ENCODE measurements at places on chromosomes 4 and X. TPM values are rescaled to one million over a fixed set of nuclear protein-coding genes. Genes with fewer than 3 reads are reported as not detected.
A peak's percentile ranks its signal among the peaks of the same experiment; 100 is the strongest.

The AMTN gene
- not detected for total RNA-seq

DNA sequence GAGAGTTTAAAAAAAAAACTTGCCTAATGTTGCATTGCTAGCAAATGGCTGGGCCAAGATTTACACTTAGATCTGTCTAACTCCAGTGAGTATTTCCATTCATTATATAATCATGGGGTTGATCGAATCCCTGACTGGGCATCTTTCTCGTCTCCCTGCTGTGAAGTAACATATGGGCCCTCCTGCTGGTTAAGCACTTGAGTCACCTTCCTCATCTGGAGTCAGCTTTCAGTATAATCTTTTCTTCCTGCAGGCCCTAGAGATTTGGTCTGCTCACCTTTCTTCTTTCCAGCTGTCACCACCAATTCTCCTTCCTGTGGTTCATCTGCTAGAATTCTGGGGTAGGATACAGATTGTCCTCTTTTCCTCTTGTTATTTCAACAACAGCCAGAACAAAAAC is 41.6 kb downstream of the TIGD2 start:
- H3K27me3 ChIP-seq, result no peaks in the 10 kb centered on the region
- H3K36me3 ChIP-seq, result no peaks in the 10 kb centered on the region
- H3K4me3 ChIP-seq, result no peak overlapping the region
- H3K27ac ChIP-seq, result no peak overlapping the region
- DNase-seq, result no peak
- no peaks in the 10 kb centered on the region for H3K4me1 ChIP-seq

The RTL5 gene
- 2.4 TPM for total RNA-seq

GRCh38 chr4:43233321-43233720 is 340.8 kb downstream of the GRXCR1 start:
- H3K36me3 ChIP-seq, result no peaks in the 10 kb centered on the region
- H3K4me3 ChIP-seq, result no peak overlapping the region
- H3K27ac ChIP-seq, result no peak overlapping the region
- no peak for DNase-seq
- H3K27me3 ChIP-seq, result no peaks in the 10 kb centered on the region

The STIM2 gene
- 30.3 TPM for total RNA-seq

- peak within 1 kb of the TSS; percentile 29 for H3K4me3 ChIP-seq
- no peaks in the 10 kb centered on the region for H3K4me1 ChIP-seq
- no peak for DNase-seq
- no peaks in the 10 kb centered on the region for H3K36me3 ChIP-seq
Observed at GRCh38 chr4:38804654-38805295, at the start of gene TLR1. TSS of gene TLR1 (minus strand) at chr4:38804791. CDS start at chr4:38798831, 5,960 bp downstream.

DNA sequence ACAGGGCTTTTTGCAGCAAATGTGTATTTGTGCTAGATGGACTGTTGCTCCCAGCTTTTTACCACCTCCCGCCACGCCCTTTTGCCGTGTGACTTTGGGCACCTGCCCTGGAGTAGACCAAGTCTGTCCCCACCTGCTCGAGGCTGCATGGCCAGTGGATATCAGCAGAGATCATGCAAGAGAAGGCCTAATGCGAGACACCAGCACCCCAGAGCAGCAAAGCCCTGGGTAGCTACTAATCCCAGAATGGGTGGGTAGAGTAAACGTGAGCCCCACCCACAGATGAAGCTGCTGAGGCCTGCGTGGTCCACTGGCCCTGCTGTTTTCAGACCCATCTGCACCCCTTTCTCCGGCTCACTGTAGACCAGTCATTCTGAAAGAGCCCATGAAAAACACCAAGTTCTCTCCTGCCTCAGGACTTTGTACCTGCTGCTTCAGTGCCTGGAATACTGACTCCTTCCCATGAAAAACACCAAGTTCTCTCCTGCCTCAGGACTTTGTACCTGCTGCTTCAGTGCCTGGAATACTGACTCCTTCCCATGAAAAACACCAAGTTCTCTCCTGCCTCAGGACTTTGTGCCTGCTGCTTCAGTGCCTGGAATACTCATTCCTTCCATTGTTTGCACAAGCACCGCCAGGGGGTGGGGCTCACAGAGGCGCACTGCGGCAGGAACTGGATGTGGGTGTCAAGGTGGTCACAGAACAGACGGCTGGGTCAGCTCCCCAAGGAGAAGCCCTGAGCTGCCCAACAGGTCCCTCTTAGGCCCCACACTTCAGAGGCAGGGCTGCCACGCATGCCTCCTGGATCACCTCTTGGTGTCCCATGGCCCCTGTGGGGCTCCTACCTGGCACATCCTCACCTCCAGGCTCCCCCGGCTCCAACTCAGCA is 5.1 kb upstream of the TNIP2 start:
- H3K36me3 ChIP-seq, result no peaks in the 10 kb centered on the region
- no peaks in the 10 kb centered on the region for H3K27me3 ChIP-seq
- H3K4me3 ChIP-seq, result no peak overlapping the region
- H3K27ac ChIP-seq, result no peak overlapping the region
- H3K4me1 ChIP-seq, result no peaks in the 10 kb centered on the region
- no peak for DNase-seq

The SH3RF1 gene
- total RNA-seq, result 14.6 TPM

- no peaks in the 10 kb centered on the region for H3K27me3 ChIP-seq
- no peak overlapping the region for H3K4me3 ChIP-seq
- DNase-seq, result no peak
- no peaks in the 10 kb centered on the region for H3K36me3 ChIP-seq
- no peak overlapping the region for H3K27ac ChIP-seq
Observed at GRCh38 chrX:19705196-19705769, 182.1 kb downstream of the SH3KBP1 start.

The ZNF280C gene
- total RNA-seq, result 8.6 TPM

The TLL1 gene
- 16.6 TPM for total RNA-seq

DNA sequence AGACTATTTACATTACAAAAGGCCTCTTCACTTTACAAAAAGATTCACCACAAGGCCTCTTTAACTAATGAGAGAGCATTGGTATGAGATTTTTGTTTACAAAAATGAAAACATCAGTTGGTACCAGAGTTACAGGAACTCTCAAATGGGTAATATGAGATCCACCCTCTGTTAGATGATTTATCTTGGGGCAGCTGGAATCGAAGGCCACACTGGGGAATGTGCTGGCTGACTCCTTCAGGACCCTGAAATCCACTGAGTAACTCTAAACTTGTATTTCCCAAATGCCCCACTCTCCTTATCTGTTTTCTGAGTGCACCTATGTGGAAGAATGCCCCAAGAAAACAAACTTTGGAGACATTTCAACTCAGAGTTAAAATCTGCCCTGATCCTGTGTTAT is 232.9 kb upstream of the F9 start:
- DNase-seq, result no peak
- H3K27ac ChIP-seq, result no peak overlapping the region
- H3K4me3 ChIP-seq, result no peak overlapping the region
- H3K36me3 ChIP-seq, result no peaks in the 10 kb centered on the region
- no peaks in the 10 kb centered on the region for H3K27me3 ChIP-seq

- peak overlapping the region; percentile 61 for H3K4me3 ChIP-seq
- H3K4me1 ChIP-seq, result no peaks in the 10 kb centered on the region
- H3K27ac ChIP-seq, result peak overlapping the region; percentile 68
- no peaks in the 10 kb centered on the region for H3K36me3 ChIP-seq
- no peaks in the 10 kb centered on the region for H3K27me3 ChIP-seq
- peak; percentile 13 for DNase-seq
Observed at GRCh38 chr4:182144626-182145333, 98.4 kb upstream of the TENM3 start.

GRCh38 chr4:96736352-96736889 is 896.5 kb downstream of the PDHA2 start:
- no peak for DNase-seq
- no peak overlapping the region for H3K4me3 ChIP-seq
- no peaks in the 10 kb centered on the region for H3K36me3 ChIP-seq
- no peaks in the 10 kb centered on the region for H3K27me3 ChIP-seq

The PDK3 gene
- 9.5 TPM for total RNA-seq

DNA sequence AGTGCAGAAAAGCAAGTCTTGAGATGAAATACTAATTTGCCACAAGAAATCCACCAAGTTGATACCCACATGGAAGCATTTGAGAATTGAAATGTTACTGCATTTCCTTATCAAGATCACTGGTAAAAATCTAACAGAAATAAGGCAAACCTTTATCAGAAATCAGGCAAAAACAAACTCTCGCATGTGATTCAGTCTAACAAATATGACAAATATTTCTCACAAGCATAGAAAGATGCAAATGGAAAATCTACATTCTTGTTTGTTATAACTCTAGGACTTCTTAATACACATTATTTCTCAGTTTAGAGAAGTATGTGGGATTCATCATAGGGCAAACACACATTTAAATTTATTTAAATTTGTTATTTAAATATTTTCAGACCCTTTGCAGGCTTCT is 52.9 kb downstream of the TXK start:
- no peak for DNase-seq
- no peaks in the 10 kb centered on the region for H3K4me1 ChIP-seq

GRCh38 chr4:56469489-56470210 is 2.2 kb downstream of the SRP72 start:
- no peaks in the 10 kb centered on the region for H3K27me3 ChIP-seq
- no peaks in the 10 kb centered on the region for H3K4me1 ChIP-seq
- no peak overlapping the region for H3K4me3 ChIP-seq
- no peak for DNase-seq

DNA sequence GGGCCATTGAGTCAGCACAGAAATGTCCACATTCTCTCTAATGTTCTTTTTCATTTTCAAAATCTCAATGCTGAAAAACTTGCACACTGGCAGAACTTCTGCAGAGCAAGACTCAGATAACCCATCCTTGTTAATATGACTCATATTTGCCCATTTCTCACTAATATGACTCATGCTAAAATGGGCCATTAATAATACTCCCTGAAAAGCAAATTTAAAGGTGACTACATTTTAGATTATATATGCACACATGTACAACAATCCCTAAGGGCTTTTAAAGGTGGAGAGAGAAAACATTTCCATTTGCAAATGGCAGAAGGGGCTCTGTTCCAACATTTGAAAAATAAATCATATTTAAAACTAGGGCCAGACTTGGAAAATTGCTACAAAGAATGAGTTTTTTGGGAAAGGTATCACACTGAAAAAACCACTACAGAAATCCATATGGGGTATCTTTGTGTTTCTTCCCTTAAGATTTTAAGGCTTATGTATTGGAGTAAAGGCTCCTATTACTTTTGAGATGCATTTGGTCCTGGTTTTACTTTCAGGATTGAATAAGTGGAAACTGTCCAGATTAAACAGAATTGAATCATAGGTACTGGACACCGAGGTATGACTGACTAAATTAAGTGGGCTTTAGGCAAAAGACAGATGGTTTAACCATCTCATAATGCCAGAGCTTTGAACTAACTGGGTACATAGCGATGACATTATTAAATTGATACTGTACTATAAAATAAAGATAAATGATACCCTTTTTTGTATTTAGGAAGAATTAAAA is 30.0 kb downstream of the TLR2 start:
- no peaks in the 10 kb centered on the region for H3K4me1 ChIP-seq
- no peak for DNase-seq
- no peak overlapping the region for H3K27ac ChIP-seq
- no peaks in the 10 kb centered on the region for H3K36me3 ChIP-seq
- no peaks in the 10 kb centered on the region for H3K27me3 ChIP-seq

DNA sequence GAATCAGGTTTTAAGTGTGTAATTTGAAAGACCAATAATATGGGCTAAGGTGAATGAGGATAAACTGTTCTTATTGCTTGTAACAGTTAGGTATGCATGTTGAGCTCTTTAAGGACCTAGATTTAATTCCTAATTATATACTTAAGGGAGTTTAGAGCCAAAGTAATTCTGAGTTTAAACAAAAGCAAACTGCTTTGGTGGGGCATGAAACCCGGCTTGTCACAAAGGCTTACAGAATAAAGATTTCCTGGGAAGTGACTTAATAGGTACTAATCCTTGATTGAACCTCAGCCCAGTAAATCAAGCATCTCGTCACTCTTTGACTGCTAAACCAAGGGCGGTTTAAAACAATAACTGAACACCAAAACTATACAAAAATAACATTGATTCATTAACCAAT is 1324.2 kb downstream of the RPA4 start:
- H3K36me3 ChIP-seq, result no peaks in the 10 kb centered on the region
- no peak overlapping the region for H3K27ac ChIP-seq
- no peak for DNase-seq
- H3K4me3 ChIP-seq, result no peak overlapping the region
- H3K27me3 ChIP-seq, result no peaks in the 10 kb centered on the region

The PRKG2 gene
- total RNA-seq, result 0.18 TPM

The COL4A6 gene
- 51.3 TPM for total RNA-seq

The RNF150 gene
- total RNA-seq, result 55.8 TPM

The RASL11B gene
- total RNA-seq, result 7.7 TPM

DNA sequence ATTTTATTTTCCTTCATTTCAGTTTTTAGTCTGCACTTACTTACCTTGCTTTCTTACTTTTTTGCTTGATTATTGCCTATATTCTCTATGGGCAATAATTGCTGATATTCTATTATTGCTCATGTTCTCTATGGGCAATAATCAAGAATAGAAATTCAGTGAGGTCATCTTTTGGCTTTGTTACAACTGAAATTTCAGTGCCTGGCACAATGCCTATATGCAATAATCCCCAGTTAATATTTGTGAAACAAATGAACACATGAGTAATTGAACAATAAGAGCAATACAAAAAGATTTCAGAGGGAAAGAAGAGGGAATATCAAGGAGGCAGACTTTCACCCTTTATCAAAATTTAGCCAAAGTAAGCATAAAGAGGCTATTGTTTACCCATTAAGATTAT is 48.6 kb upstream of the ARSJ start:
- no peak for DNase-seq
- no peak overlapping the region for H3K27ac ChIP-seq
- H3K4me1 ChIP-seq, result no peaks in the 10 kb centered on the region
- no peak overlapping the region for H3K4me3 ChIP-seq
- no peaks in the 10 kb centered on the region for H3K36me3 ChIP-seq
- no peaks in the 10 kb centered on the region for H3K27me3 ChIP-seq

GRCh38 chr4:92362028-92362427 is 58.3 kb downstream of the GRID2 start:
- DNase-seq, result no peak
- H3K4me1 ChIP-seq, result no peaks in the 10 kb centered on the region
- no peak overlapping the region for H3K4me3 ChIP-seq
- H3K27me3 ChIP-seq, result no peaks in the 10 kb centered on the region

- H3K4me1 ChIP-seq, result no peaks in the 10 kb centered on the region
- H3K27ac ChIP-seq, result peak overlapping the region; percentile 80
- DNase-seq, result peak; percentile 69
- H3K36me3 ChIP-seq, result no peaks in the 10 kb centered on the region
- H3K4me3 ChIP-seq, result peak overlapping the region; percentile 75
Observed at GRCh38 chr4:185470501-185471195, 885 bp downstream of the CCDC110 start.

- H3K27me3 ChIP-seq, result no peaks in the 10 kb centered on the region
- no peaks in the 10 kb centered on the region for H3K36me3 ChIP-seq
- H3K27ac ChIP-seq, result no peak overlapping the region
- no peak for DNase-seq
Observed at GRCh38 chr4:59987289-59987688, 1212.8 kb upstream of the ADGRL3 start.

The MAOB gene
- 131 TPM for total RNA-seq

GRCh38 chr4:167906851-167907250 is 185.5 kb upstream of the ANXA10 start:
- no peaks in the 10 kb centered on the region for H3K36me3 ChIP-seq
- DNase-seq, result no peak
- H3K27ac ChIP-seq, result no peak overlapping the region
- H3K4me3 ChIP-seq, result no peak overlapping the region
- H3K4me1 ChIP-seq, result no peaks in the 10 kb centered on the region
- no peaks in the 10 kb centered on the region for H3K27me3 ChIP-seq

Data from uterus (tissue), 4 donors.